Ovary (tissue), 10 donors: ENCODE measurements at places on chromosomes 11 and 22. TPM values are rescaled to one million over a fixed set of nuclear protein-coding genes. Genes with fewer than 3 reads are reported as not detected.
A peak's percentile ranks its signal among the peaks of the same experiment; 100 is the strongest.

C11orf42 gene
- total RNA-seq = not detected

GPHA2 gene
- 1.0 TPM for total RNA-seq

DNA sequence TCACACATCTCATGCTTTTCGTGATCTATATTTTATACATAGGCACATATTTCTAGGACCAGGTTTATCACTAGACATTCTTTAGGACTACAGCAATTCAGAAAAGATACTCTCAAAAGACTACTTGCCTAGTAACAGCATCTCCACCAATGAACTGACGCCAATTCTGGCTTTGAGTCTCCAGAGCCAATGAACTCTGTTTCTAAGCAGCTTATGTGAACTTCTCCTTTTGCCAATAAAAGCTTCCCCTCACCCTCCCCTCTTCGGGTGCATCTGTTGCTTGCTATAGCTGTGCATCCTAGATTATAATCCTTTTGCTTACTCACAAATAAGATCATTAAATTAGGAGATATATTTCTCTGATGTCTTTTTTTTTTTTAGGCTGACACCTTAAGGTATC is 11.4 kb upstream of the ANKK1 start:
- no peaks in the 10 kb centered on the region for H3K4me1 ChIP-seq
- no peak overlapping the region for H3K4me3 ChIP-seq
- H3K27ac ChIP-seq = no peak overlapping the region
- no peak for DNase-seq
- H3K36me3 ChIP-seq = no peaks in the 10 kb centered on the region

- no peak overlapping the region for H3K4me3 ChIP-seq
- H3K36me3 ChIP-seq = no peaks in the 10 kb centered on the region
- no peaks in the 10 kb centered on the region for H3K27me3 ChIP-seq
- DNase-seq = no peak
- H3K27ac ChIP-seq = no peak overlapping the region
These were observed 61.4 kb downstream of the MTMR3 start for GRCh38 chr22:29944339-29944738.

GRCh38 chr11:35944503-35945136 is 758 bp downstream of the LDLRAD3 start:
- no peak overlapping the region for H3K27ac ChIP-seq
- peaks cover 19% of the 10 kb centered on the region for H3K4me1 ChIP-seq
- H3K27me3 ChIP-seq = no peaks in the 10 kb centered on the region
- peak overlapping the region; percentile 75 for H3K4me3 ChIP-seq
- no peaks in the 10 kb centered on the region for H3K36me3 ChIP-seq
- DNase-seq = peak; percentile 29

- H3K4me3 ChIP-seq = no peak overlapping the region
- DNase-seq = peak; percentile 25
- H3K36me3 ChIP-seq = no peaks in the 10 kb centered on the region
- H3K27ac ChIP-seq = no peak overlapping the region
- no peaks in the 10 kb centered on the region for H3K4me1 ChIP-seq
- no peaks in the 10 kb centered on the region for H3K27me3 ChIP-seq
These were observed 22.4 kb downstream of the SLC37A2 start for GRCh38 chr11:125085301-125086081.

DNA sequence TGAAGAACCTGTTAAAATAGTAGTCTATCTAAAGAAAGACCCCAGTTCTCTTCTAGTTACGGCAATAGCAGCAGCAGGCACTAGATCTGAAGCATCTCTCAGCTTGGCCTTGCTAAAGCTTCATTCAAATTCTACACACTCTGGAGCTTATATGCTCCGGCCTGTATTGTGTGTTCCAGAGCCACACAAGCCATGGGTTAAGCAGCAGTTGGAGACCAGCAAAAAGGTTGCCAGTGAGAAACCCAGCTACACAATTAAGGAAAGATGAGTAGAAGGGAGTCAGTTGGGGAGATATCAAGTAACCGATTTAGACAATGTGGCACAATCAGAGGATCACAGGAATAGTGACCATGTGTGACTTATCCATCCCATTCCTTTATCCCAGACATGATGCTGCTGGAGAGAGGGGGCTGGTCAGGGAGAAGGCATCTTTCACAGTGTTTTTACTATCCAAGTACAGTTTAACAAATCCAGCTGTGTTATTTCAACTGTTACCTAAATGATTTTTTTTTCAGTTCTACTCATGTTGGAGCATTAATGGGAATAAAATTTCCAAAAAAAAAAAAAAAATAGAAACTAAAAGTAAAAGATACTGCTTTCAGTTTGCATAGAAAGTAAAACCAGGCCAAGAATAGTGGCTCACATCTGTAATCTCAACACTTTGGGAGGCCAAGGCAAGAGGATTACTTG is 41.0 kb downstream of the PAX6 start:
- H3K27ac ChIP-seq = no peak overlapping the region
- no peaks in the 10 kb centered on the region for H3K4me1 ChIP-seq
- H3K36me3 ChIP-seq = no peaks in the 10 kb centered on the region
- no peak for DNase-seq

GRCh38 chr11:35747668-35748067 is 85.1 kb downstream of the TRIM44 start:
- no peak overlapping the region for H3K27ac ChIP-seq
- no peak overlapping the region for H3K4me3 ChIP-seq
- no peaks in the 10 kb centered on the region for H3K36me3 ChIP-seq
- no peak for DNase-seq
